Brain microvascular endothelial cell (primary cell): ENCODE measurements at places on chromosomes 5 and 9.

DNA sequence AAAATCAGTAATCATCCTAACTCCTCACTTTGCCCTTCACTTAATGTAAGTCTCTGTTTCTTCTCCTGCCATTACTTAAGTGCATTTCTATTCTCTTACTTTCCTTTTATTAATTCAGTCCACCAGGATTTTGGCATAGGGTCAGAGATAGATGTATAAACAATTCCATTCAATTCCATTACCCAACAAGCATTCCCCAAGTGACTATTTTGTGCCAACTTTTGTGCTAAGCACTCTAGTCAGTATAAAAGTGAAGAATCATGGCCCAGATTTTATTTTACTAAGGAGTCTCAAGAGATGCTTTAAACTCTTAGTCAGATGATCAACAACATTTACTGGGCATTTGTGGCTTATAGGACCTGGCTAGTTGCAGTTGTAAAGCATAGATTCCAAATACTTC lies 159.3 kb downstream of the DMAC1 start:
- no peak for DNase-seq

GRCh38 chr9:83701769-83702168 lies 6.0 kb downstream of the UBQLN1 start:
- peak; percentile 80 for DNase-seq

DNA sequence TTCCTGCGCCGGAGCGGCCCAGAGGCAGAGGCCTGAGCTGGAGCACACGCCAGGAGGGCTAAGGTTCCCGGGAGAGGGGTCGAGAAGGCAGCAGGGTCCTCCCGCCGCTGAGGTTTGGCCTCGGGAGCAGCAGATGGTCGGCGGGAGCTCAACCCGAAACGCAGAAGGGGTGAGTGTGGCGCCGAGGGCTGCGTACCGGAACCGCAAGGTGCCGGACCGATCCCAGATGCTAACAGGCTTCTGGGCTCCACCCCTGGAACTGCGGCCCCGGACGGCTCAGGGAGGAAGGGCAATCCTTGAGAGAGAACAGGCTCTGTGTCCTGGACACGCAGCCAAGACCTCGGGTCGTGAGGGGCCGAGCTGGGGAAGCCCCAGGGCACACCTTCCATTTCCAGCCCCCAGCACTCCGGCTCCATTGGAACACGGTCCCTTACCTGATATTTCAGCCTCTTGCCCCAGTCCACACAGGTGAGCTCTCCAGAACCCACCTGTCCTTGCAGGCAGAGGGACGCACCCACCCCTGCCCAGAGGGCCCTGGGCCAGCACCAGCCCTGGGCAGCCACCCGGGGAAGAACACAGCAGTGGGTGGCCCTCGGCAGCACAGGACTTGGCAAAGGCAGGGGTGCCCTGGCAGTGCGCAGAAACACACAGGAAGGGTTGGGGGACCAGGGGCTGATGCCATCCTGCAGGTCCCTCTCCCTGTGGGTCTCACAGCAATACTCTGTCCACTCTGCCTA lies 1.4 kb downstream of the LHX3 start:
- no peak for DNase-seq

GRCh38 chr9:121538221-121538620 lies 38.6 kb upstream of the GGTA1 start:
- DNase-seq: no peak

DNA sequence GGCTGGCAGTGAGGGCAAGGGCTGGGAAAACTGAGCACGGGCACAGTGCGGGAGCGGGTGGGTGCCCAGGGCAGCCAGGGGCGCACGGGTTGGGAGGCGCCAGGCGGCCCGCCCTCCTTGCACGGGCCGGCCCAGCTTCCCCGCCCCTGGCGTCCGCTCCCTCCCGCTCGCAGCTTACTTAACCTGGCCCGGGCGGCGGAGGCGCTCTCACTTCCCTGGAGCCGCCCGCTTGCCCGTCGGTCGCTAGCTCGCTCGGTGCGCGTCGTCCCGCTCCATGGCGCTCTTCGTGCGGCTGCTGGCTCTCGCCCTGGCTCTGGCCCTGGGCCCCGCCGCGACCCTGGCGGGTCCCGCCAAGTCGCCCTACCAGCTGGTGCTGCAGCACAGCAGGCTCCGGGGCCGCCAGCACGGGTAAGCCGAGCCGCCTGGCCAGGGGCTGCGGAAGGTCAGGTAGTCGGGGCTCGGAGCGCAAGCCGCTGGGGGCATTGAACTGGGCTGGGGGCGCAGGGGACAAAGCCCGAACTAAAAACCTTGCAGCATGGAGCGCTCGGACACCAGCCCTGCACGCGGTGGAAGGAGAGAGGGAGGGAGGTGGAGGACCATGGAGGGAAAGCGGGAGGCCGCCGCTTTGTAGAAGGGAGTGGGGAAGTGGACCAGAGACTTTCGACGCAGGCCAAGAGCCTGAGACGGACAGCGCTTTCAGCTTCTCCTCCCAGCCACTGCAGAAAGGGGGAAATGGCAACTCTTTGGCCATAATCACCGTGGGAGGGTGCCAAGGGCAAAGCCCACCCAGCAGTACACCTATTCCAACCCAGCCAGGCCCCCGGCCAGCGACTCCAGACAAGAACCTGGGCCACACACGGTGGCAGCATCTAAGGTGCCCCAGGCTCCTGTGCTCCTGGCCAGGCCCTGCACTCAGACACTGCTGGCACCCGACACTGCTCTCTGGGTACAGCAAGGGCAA lies at the start of gene TGFBI:
TSS of gene TGFBI (plus strand) at position 207 of the 961 bp plus-strand sequence. CDS start at position 275, 68 bp downstream.
- DNase-seq: no peak

DNA sequence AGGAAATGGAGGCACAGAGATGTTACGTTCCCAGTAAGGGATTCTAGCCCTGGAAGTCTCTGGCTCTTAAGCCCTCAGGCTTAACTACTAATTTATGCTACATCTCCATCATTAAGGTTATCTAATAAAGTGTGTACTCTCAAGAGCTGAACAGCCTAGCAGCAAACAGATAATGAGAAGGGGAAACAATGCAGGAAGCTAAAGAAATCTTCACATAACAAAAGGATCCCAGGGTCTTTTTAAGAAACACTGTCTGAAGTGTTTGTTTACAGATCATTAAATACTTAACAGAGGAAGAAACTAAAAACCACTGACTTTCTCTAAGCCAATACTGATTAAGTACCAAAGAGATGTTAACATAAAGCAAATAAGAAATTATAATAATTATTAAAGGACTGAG lies 129.0 kb downstream of the PAPPA start:
- DNase-seq: no peak

GRCh38 chr5:66436721-66437120 lies 159.5 kb upstream of the MAST4 start:
- DNase-seq: no peak

- DNase-seq: peak; percentile 82
Observed at GRCh38 chr9:85536076-85536475, 205.7 kb downstream of the AGTPBP1 start.

- DNase-seq: peak; percentile 84
Observed at GRCh38 chr5:59813761-59814536, 79.6 kb downstream of the PDE4D start.

GRCh38 chr9:93911801-93912554 lies 43.2 kb downstream of the BARX1 start:
- no peak for DNase-seq

- no peak for DNase-seq
Observed at GRCh38 chr5:9644630-9645029, 14.5 kb upstream of the TAS2R1 start.

- DNase-seq: no peak
Observed at GRCh38 chr9:82606071-82606470, 456.9 kb downstream of the RASEF start.

GRCh38 chr9:129494113-129494789 lies 126.7 kb downstream of the C9orf50 start:
- no peak for DNase-seq

- no peak for DNase-seq
Observed at GRCh38 chr5:169956756-169957155, 23.5 kb downstream of the INSYN2B start.

- DNase-seq: no peak
Observed at GRCh38 chr9:125744616-125745015, 2.6 kb upstream of the PBX3 start.

DNA sequence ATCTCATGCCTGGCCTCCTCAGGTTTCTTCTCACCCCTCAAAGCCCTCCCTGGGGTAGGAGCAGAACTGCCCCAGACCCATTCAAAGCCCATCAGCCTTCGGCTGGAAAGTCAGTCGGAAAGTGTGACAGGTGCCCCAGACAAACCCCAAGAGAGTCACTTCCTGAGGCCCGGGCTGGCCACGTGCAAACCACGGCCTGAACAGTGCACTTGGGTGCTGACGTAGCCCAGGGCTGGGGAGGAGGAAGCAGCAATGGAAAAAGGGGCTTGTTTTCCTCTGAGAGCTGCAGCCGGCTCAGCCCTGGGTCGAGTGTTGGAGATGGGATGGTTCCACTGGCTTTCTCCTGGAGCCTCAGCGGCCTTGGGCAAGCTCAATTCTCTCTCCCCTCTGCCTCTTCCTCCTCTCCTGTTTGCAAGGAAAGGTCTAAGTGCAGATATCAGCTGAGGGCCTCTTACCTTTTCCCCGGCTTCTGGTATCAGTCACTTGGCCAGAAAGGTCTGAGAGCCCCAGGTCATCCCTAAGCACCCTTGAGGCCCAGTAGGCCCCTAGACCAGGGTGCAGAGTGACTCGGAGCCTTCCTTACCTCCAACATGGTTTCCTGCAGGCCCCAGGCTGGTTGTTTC lies 5.9 kb upstream of the EGR1 start:
- DNase-seq: no peak

DNA sequence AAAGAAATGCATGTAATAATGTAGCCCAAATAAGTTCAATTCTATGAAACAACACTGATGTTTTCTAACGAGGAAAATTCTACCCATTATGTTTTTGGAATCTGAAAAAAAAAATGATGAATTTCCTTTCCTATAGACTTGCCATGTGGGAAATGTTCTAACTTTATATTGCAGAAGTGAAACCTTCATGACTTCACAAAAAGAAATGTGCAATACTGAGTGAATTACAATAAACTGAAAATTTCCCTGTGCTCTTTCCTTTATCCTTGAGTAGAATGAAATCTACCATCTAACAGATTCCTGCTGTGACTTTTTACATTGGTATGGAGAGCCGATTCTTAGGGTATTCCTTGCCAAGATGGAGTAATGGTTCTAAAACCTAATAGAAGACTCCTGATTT lies 1622.5 kb downstream of the MAT2B start:
- DNase-seq: no peak

- no peak for DNase-seq
Observed at GRCh38 chr5:180668835-180669596, 19.6 kb upstream of the FLT4 start.

DNA sequence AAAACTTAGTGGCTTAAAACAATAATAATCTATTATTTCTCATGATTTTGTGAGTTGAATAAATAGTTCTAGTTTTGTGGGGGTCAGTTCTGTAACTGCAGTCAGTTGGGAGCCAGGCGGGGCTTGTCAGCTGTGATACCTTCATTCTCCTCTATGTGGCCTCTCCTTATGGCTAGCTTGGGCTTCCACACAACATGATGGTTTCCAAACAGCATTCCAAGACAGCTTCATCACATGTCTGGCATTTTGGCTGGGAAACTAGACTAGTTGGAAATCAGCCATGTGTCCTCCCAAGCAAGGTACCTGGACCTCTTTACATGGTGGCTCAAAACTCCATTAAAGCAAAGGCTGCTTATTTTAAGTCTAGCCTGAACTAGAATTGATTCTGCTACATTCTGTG lies 61.4 kb upstream of the RANBP3L start:
- DNase-seq: peak; percentile 84

DNA sequence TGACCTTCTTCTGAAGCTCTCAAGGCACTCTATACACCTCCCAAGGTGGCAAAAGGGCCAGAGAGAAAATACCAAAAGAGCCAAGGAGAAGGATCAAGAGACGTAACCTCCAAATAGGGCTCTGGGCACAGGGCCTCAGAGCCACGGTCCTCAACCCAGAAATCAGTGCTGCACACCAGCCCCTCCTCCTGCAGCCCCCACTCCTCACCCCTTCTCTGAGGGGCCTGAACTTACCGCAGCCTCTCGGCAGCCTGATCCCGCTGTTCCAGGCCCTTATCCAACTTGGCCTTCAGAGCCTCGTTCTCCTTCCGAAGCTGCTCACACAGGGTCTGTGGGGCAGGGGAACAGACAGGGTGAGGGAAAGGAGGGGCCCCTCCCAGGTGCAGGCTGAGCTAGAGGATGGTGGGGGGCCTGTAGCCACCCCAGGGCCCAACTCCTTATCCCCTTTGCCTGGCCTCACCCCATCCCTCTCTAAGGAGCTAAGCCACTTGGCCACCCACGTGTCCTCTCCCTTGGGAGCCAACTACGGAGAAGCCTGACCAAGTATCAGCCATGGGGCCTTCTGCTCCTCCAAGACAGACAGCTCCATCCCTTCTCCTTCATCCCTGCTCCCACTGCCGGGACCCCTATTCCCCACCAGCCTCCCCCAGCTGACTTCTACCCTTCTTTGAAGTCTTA lies 28.8 kb downstream of the TNIP1 start:
- DNase-seq: no peak

DNA sequence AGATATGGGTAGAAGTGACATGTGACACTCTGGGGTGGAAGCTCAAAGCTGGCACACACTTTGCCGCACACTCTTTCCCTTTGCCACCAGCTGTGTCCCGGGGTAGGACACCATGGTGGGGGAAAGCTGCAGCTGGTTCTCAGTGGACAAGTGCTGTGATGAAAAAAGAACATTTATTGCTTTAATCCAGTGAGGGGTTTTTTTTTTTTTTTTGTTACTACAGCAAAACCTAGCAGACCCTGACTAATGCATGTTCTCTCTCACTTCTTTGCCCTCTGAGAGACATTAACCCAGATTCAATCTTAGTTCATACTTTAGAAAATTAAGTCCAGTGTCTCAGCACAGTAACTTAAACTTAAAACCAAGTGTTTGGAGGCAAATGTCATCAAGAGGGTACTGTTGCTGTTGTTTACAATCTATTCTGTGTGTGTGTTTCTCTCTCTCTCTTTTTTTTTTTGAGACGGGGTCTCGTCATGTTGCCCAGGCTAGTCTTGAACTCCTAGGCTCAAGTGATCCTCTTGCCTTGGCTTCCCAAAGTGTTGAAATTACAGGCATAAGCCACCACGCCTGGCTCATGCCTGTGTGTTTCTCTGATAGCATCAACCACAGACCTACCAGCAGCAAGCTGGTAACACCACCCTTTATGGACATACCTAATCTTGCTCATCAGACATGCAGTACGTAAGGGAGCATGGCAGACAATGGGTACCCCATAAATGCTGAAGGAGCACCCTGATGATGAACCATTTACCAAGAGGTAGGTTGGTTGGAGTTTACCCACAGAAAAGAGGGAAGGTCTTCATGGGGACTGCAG lies 84.7 kb upstream of the TBC1D2 start:
- no peak for DNase-seq

DNA sequence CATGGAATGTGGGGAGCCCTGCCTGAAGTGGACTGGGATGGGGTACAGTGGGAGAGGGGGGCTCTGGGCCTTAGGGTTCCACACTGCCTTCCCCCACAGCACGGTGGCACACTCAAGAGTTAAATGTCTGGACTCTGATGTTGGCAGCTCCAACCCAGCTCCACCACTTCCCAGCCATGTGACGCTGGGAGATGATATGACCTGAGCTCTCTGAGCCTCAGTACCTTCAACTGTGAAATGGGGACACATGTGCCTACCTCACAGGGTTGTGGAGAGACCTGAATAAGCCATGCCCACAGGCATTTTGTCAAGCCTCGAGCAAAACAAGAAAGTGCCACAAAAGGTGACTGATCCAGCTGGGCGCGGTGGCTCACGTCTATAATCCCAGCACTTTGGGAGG lies 3.4 kb upstream of the PDGFRB start:
- no peak for DNase-seq
